ENCODE measurements at places on chromosomes 7 and 10. TPM values are rescaled to one million over a fixed set of nuclear protein-coding genes. Genes with fewer than 3 reads are reported as not detected.
A peak's percentile ranks its signal among the peaks of the same experiment; 100 is the strongest.

ZNF800 gene
- 9.5 TPM for total RNA-seq

AKR1C3 gene
- 120 TPM for total RNA-seq

ELOVL3 gene
- not detected for total RNA-seq

CAV2 gene
- 158 TPM for total RNA-seq

SLC18A2 gene
- total RNA-seq = not detected

IGFBP3 gene
- total RNA-seq = 62.0 TPM

PRLHR gene
- not detected for total RNA-seq

GPR15LG gene
- total RNA-seq = not detected

H2BK1 gene
- not detected for total RNA-seq

TBX20 gene
- total RNA-seq = 0.96 TPM

AZGP1 gene
- total RNA-seq = not detected

AKR1C1 gene
- 28.1 TPM for total RNA-seq

CHPF2 gene
- 37.8 TPM for total RNA-seq

GDF10 gene
- not detected for total RNA-seq

CCDC126 gene
- total RNA-seq = 14.9 TPM

GRCh38 chr10:75507469-75507868, 76.0 kb downstream of the LRMDA start:
- DNase-seq = no peak

GRCh38 chr10:23742368-23742767, 303.5 kb downstream of the OTUD1 start:
- DNase-seq = no peak

DNA sequence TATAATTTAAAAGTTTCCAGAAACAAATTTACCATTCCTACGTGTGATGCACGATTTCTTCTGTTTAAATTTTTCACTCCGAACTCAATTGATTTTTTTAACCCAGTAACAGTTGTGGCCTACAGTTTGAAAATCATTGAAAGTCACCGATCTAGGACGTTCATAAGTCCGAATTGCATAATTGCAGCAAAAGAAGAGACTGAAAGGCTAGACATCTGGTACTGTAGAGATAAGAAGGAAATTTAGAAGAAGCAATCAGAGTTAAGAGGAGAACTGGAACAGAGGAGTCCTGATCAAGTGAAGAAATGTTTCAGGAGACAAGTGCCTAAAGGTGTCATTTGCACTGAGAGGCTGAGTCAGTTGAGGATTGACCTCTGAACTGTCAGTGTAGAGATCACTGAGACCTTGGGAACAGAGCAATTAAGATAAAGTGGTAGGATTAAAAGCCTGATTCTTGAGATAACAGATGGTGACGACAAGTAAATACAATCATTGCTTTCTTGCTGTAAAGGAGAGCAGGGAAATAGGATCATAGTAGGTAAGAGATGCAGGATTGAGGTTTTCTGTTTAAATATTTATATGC, 73.5 kb downstream of the ZFAND4 start:
- DNase-seq = no peak

GRCh38 chr10:98312349-98312748, 44.4 kb upstream of the LOXL4 start:
- peak; percentile 31 for DNase-seq

GRCh38 chr7:112828696-112829095, 38.5 kb upstream of the TMEM168 start:
- DNase-seq = no peak

DNA sequence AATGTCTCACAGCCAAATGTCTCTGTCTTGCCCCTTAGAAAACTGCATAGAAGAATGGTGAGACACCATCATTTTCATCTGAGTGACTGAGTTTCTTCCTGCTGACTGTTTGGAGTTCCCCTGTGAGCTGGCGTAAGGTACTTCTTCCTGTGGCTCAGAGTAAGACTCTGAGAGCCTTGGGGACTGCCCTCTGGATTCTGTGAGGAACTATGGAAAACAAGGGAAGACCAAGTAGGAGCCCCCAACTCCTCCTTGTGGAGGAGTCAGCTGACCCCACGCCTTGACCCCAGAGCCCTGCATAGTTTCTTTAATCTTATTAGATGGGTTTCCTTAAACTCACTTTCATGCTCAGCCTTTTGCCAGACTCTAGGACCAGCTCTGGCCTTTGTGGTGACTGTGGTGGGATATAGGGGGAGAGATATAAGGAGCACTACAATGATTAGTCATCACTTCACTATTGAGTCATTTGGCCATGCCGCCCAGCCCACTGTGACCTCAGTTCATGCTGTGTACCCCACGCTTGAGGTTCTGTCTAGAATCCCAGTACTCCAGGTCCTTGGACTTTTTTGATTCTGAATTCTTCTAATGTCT, 51.8 kb upstream of the FAM133B start:
- peak; percentile 88 for DNase-seq

DNA sequence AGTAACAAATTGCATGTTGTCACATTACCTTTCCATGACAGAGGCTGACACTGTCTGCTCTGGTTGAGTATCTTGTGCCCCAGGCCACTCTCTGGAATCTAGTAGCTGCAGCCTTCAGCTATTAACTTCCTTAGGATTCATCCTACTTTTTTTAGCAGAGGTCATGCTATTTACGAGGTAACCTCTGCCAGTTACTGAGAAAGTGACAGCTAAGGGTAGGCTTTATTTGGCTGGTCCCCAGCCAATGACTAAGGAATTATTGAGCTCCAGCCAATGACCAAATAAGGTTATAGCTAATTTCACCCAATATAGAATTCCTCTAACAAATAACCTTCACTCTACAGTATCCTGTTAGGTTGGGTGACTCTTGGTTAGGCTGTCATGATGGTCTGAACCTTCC, 1361.7 kb downstream of the XPNPEP1 start:
- DNase-seq = peak; percentile 88

GRCh38 chr7:36217211-36217960, 64.3 kb downstream of the EEPD1 start:
- DNase-seq = no peak

- DNase-seq = peak; percentile 26
These were observed 62.3 kb upstream of the LBX1 start for GRCh38 chr10:101291331-101292193.

GRCh38 chr7:91080351-91080750, 183.9 kb upstream of the FZD1 start:
- DNase-seq = no peak

DNA sequence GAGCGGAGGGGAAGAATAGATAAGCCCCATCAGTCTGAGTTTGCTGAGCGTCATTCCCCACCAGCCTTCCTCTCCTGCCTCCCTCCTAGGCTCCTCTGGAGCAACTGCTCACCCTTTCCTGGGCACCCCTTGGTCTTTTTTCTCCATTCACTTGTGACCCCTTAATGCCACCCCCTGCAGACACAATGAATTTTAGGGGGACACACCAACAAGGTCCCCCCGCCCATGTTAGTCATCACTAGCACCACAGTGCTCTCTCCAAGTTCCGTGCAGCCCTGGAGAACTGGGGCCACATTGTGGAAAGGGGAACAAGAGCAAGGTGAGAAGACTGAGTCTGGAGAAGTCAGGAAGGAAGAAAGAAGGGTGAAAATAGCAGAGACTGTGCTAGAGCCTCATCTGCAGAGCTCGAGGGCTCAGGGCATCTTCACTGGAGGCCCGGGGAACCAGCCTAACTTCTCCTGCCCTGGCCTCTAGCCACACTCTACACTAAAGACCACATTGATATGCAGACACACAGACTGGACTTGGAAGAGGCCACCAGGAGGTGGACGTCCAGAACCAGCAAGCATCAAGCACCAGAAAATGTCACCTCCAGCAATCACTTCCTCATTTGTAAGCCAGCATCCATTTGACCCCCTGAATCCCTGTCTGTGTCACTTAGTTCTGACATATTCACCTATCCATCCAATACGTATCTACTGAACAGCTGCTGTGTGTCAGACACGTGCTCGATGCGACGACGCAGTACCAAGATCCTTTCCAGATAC, 17.5 kb downstream of the RGR start:
- DNase-seq = no peak

DNA sequence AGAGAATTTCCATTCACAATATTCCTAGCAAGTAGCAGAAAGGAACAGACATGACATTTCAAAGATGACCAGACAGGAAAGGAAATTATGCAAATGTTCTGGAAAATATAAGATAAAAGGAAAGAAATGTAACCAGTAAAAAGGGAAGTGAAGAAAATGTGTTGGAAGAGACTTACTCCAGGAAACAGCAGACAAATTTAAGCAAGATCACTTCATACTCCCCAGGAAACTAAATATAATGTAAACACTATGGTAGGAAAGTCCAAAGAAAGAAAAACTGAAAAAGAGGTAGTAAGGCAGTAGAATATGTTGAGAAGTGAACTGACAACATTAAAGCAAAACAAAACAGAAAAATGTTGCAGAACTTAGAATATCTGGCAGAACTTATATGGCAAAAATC, 6.4 kb upstream of the ST8SIA6 start:
- DNase-seq = no peak

- DNase-seq = no peak
These were observed 53.3 kb downstream of the FHIP2A start for GRCh38 chr10:114874827-114875411.

DNA sequence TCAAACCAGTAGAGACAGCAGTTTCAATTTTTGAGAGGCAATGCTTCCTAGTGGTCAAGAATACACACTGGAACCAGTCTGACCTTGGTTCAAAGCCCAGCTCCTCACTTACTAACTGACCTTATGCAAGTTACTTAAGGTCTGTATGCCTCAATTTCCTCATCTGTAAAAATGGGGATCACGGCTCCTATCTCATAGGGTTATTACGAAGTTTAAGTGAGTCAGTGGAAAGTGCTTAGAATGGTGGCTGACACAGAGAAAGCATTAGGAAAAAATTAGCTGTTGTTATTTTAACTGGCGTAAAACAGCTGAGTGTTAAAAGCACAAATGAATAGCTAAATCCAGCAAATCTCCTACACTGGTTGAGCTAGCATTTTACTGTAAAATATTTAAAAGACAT, 162.4 kb upstream of the LAMB4 start:
- DNase-seq = no peak

DNA sequence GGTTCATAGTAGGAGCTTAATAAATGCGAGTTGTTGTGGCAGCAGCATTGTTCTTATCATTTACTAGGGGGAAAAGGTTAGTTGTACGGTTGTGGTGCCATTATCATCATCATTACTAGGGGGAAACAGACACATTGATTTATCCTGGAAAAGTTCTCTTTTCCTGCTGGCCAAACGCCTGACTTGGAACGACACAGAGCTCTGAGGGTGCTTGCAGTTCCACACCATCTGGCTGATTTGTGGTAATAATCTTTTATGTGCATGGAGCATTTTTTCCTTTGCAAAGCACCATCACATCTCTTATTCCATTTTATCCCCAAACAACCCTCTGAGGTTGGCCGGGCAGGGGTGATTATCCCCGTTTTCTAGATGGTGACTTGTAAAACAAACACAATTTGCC, 219.4 kb downstream of the BUB3 start:
- no peak for DNase-seq

DNA sequence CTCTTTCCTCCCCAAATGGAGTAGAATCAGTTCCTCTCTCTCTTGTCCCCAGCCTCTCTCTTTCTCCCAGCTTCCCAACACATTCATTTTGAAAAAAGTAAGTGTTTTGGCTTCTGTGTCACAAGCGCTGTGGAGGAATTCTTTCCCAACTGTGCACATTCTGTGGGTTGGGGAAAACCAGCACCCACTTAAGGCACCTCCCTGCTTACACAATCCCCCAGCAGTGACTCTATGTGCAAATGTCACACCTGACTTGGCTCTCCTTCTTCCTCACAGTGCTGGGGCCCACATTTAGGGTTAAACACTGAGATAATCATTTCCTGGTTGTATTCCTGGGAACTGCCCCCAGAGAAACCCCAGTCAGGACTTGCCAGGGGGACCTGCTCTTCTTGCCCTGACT, 358.1 kb upstream of the ZNF32 start:
- no peak for DNase-seq

DNA sequence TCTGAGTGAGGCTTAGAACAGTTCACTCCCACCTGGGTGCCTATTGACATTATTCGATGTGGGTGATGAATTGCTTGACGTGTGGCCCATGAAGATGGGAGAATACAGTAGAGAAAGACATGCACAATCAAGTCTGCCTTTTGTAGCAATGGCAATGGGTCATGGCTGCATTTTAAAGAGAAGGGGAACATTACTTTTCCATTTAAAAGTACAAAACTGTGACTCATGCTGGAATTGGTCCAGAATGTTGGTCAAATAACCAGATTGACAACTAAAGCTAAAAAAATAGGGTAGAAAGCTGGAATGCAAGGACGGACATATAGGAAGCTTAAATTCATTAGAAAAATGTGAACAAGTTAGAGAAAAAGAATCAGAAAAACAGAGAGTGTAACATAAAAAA, 104.1 kb upstream of the SLC25A13 start:
- peak; percentile 17 for DNase-seq

DNA sequence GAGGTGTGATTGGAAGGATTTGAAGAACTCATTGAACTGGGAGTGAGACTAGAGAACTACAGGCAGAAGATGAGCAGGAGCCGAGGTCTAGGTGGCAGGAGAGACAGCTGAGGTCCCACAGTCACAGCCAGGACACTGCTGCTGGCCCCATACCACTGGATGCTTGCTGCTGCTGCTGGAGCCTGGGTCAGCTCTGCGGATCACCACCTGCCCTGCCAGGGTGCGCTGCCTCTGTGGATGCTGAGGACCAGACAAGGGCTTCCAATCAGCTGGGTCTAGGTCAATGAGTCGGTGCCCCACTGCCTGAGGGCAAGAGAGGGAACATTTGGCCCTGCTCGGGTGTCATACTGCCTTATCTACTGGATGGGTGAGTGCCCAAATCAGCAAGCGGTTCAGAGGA, 94.4 kb downstream of the FRMD4A start:
- DNase-seq = no peak

GRCh38 chr10:13337827-13338196, 10.3 kb downstream of the SEPHS1 start:
- no peak for DNase-seq

DNA sequence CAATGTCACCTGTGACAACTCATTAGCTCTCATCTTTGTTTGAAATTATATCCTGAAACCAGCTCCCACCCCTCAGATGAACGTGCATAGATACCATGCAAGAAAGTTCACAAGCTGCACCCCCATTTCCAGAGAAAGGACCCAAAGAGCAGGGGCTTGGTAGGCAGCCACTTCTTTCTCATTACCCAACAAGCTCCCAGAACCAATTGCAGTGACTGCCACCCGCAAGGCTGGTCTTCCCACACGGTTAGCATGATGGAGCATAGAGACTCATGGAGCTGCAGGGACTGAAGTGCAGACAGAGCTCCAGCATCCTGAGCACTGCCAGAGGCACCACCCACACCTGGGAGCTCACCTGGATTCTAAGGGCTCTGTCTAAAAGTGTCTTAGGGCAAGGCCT, 28.5 kb downstream of the FRMPD2 start:
- DNase-seq = no peak

DNA sequence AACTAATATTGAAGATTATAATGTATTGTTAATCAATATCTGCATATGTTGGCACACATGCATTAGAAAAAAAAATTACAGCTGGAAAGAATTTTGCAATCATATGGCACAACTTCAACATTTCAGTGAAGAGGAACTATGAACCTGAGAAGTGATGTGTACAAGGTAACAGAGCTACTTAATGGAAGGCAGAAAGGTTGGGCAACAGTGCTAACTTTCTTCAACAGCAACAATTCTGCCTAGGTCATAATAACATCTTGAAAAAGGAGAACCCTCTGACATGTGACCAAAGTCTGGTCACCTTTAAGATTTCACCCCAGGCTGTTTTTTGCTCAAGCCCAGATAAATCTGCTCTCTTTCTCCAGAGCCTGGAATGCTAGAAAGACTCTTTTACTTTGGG, 47.9 kb upstream of the SKAP2 start:
- DNase-seq = no peak

GRCh38 chr7:21903020-21903786, 42.5 kb downstream of the CDCA7L start:
- DNase-seq = peak; percentile 12

All from A172 (cell line).